ENCODE measurements at places on chromosomes 1 and 21.

- DNase-seq, result no peak
These were observed 303.8 kb downstream of the DISC1 start for GRCh38 chr1:231930257-231930947.

- no peak for DNase-seq
These were observed 244.2 kb upstream of the JUN start for GRCh38 chr1:59028048-59028447.

DNA sequence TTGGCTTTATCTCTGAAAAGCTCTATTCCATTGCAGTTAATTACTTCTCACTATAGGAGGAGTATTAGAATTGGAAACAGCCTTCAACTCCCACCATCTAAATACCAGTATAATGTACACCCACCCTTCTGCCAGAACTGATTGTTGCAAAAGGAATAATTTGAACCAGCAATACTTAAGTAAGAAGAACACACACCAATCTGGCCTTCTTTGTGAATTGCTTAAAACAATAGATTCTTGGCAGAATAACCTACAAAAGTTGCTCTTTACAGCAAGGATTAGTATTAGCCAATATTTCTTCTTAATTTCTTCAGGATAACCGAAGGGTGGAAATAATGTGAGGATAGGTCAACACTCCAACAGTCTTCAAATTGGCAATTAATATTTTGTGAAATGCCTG, 54.9 kb upstream of the ADAMTS5 start:
- DNase-seq, result no peak

DNA sequence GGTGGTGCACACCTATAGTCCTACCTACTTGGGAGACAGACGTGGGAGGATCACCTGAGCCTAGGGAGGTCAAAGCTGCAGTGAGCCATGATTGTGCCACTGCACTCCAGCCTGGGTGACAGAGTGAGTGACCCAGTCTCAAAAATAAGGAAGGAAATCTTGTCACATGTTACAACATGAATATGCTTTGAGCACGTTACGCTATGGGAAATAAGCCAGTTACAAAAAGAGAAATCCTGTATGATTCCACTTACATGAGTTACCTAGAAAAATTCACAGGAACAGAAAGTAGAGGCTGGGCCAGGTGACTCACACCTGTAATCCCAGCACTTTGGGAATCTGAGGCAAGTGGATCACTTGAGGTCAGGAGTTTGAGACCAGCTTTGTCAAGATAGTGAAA, 6.7 kb upstream of the PADI6 start:
- no peak for DNase-seq

DNA sequence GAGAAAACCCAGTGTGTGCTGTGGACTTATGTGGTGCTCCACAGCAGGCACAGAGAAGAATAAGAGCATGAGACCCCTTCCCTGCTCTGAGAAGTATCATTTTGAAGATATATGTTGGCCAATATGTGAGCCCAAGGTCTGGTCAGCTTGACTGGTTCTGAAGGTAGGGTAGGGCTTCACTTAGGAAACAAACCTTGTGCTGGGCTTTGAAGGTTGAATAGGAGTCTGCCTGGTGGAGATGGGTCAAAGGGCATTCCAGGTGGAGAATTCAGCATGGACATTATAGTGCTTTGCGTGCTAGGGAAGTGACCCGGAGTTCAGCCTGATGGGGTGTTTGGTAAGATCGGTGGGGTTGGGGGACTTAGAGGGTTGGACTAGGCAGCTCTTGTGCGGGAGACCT, 99.1 kb downstream of the EPHB2 start:
- no peak for DNase-seq

GRCh38 chr1:56322211-56322610, 257.2 kb downstream of the PLPP3 start:
- DNase-seq, result no peak

GRCh38 chr1:235078480-235079381, 49.9 kb downstream of the TOMM20 start:
- no peak for DNase-seq

DNA sequence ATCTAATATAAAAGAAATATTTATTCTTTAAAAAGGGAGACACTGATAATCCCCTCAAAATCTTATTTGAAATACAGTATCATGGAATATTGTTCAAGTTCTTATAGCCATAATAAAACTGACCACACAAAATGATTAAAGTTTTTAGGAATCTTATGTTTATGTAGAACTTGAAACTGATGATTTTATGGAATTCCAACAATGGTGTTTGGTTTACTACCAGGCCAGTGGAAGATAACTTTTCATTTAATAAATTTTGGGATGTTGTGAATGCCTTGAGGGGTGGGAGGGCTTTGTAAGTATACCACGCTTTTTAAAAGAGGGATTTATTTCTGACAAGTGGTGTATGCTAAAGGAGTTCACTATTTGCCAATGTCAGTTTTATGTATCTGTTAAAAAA, 87.7 kb downstream of the RAB3GAP2 start:
- DNase-seq, result no peak

DNA sequence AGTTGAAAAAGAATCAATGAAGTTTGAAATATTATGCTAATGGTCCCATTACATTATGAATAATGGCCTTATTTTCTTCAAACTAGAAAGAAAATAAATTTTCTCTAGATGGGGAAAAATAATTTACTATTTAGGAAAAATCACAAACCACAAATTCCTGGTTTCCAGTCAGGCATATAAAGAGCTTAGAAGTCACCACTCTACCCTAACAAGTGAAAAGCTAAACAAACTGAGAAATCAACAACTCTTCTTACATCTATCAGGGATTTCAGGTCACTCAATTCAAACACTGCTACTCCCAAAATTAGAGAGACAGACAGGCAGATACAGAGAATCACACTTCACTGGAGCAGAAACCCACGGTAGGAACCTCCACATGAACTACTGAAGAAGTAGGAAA, 82.1 kb upstream of the LRRC7 start:
- no peak for DNase-seq

DNA sequence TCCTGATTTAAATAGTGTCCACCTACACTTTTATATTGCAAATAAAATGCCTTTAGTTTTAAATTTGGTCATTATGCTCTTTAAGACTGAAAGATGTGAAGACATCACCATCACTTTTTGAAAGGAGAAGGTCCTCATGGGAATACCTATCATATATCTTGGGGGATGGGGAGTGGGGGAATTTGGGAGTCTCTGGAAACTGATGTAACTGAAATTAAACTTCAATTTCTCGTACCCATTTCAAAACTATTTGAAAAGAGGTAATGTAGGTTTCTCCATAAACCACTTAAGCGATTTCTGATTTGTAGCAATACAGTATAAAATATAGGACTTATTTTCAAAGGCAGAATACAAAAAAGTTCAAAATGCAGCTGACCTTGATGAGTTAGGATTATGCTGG, 924 bp downstream of the EXTL2 start:
- no peak for DNase-seq

GRCh38 chr1:162937716-162938395, 76.9 kb upstream of the CCDC190 start:
- no peak for DNase-seq

- no peak for DNase-seq
These were observed 1041.3 kb upstream of the ADGRL4 start for GRCh38 chr1:80047791-80048190.

GRCh38 chr1:40625076-40625475, 40.4 kb downstream of the RIMS3 start:
- no peak for DNase-seq

DNA sequence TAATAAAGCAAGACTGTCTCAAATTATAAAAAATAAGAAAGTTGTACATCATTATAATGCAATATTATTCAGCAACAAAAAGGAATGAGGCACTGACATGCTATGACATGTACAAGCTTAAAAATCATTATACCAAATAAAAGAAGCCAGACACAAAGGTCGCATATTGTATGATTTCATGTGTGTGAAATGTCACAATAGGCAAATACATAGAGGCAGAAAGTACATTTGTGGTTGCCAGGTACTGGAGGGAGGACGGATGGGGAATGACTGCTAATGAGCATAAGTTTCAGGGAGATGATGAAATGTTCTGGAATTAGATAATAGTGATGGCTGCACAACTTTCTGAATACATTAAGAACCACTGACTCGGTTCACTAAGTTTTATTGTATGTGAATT, 73.6 kb upstream of the NBPF3 start:
- DNase-seq, result no peak

- DNase-seq, result peak; percentile 95
These were observed 31.4 kb downstream of the CLSTN1 start for GRCh38 chr1:9792156-9793042.

DNA sequence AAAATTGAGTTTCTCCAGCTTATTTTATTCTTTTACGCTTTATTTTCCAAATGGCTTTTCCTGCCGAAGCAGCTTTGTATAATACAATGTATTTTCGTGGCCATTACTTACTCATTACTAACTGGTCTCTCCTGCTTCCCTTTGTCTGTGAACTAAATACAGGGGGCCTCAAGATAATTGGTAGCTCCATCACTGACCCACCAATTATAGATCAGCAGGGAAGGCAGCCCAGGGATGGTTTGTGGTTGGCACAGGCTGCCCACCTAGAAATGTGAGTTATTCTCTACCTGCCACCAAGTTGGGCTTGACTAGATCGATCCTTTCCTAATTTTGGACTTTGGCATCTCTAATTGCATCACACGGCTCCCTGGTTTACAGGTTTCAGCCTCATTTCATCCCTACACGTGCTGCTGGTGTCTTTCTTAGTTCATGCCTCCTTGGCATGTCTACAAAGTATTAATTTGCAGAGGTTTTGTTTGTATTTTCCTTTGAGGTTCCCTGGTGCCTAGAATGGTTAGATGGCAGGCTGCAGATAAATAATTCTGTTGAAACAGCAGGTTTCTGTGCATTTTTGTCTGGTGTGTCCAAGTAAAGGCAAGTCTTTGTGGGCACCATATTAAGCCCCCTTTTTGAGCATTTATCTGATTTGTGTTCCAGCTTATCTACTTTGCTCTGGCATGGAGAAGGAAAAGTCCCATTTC, 35.2 kb downstream of the PEX14 start:
- DNase-seq, result no peak

- no peak for DNase-seq
These were observed 20.4 kb downstream of the ZNF362 start for GRCh38 chr1:33276573-33277298.

- DNase-seq, result no peak
These were observed 151.7 kb downstream of the LYPLAL1 start for GRCh38 chr1:219325368-219325742.

- DNase-seq, result peak; percentile 57
These were observed 41.9 kb upstream of the TNFRSF1B start for GRCh38 chr1:12124693-12125421.

- no peak for DNase-seq
These were observed 54.0 kb upstream of the LRP8 start for GRCh38 chr1:53381790-53382401.

- no peak for DNase-seq
These were observed 91.9 kb downstream of the NFIA start for GRCh38 chr1:61174060-61174795.

DNA sequence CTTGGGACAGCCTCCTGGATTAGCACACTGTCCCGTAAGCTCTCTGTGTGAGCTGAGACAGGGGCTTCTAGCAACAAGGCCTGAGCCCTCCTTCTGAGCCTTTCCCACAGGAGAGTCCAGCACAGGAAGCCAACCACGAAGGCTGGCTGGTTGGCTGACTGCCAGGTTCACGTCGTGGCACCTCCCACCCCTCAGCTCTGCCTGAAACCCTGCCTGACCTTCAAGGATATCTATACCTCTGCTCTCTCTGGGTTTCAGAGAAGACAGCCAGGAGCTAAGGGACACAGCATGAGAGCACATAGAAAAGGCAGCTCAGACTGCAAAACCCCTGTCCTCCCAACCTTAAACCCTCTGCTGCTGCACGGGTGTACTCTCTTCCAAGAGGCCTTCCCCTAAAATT, 13.9 kb downstream of the DLGAP3 start:
- DNase-seq, result no peak

GRCh38 chr1:229204921-229205777, 65.8 kb upstream of the RAB4A start:
- DNase-seq, result peak; percentile 87

- DNase-seq, result no peak
These were observed 16.7 kb downstream of the RGS4 start for GRCh38 chr1:163085904-163086268.

- no peak for DNase-seq
These were observed 106.4 kb downstream of the ATF6 start for GRCh38 chr1:161872506-161872905.

- DNase-seq, result no peak
These were observed 38.1 kb downstream of the HSD3B2 start for GRCh38 chr1:119453021-119453420.

- peak; percentile 39 for DNase-seq
These were observed 8.6 kb downstream of the MORN1 start for GRCh38 chr1:2382621-2383361.

GRCh38 chr1:37989361-37989930, 376 bp downstream of the SF3A3 start:
- peak; percentile 50 for DNase-seq

DNA sequence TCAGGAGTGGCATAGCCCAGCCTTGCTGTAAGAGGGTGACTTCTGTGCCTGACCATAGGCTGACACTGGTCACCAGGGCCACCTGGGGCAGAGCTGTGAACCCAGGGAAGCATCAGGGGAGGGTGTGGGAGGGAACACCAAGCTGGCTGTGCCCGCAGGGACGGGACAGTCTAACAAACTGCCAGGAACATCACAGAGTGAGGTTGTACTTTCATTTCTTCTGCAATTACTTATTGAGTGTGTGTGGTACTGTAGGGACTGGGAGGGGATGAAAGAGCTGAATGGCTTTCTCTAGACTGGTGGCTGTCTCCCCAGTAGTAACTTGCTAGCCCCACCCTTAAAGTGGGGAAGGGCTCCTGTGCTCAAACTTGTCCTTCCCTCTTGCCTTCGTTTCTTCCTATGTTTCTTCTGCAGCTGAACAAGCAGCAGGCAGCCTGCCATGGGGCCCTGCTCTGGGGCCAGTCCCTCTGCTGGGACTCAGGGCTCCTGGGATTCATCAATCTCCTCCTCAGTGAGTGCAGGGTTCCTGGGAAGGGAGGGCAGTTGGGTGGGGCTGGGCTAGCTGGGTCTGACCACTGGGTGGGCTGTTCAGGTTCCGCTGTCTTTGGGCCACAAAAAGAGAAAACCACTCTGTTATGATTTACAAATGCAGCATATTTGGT, 39.7 kb upstream of the ETV3 start:
- DNase-seq, result no peak

- DNase-seq, result no peak
These were observed 65.2 kb downstream of the BCAR3 start for GRCh38 chr1:93616221-93616995.

- DNase-seq, result no peak
These were observed 165.3 kb downstream of the PGBD5 start for GRCh38 chr1:230260831-230261230.

- DNase-seq, result no peak
These were observed 132.8 kb downstream of the CASZ1 start for GRCh38 chr1:10663678-10664035.

DNA sequence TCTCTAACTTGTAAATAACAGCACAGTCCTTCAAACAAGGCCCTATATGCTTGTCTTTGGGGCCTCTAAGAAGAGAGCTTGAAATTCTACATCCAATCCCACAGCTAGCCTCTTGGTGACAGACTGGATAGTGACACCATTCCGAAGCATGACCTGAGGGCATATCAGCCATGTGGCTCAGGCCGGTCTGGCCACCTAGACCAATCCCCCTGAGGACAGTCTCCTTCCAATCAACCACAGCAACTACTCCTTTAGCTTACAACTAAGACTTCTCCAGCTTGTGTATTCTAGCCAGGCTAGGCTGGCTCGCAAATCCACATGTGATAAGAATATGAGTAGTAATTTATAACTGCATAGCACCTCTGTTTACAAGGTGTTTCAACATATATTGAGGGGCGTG, 14.0 kb downstream of the BCAR3 start:
- no peak for DNase-seq

- DNase-seq, result peak; percentile 47
These were observed 1.5 kb downstream of the LRRC8D start for GRCh38 chr1:89822109-89822962.

- no peak for DNase-seq
These were observed 31.5 kb downstream of the JAK1 start for GRCh38 chr1:64934878-64935275.
